ENCODE measurements at places on chromosomes 16 and 17.
A peak's percentile ranks its signal among the peaks of the same experiment; 100 is the strongest.

DNA sequence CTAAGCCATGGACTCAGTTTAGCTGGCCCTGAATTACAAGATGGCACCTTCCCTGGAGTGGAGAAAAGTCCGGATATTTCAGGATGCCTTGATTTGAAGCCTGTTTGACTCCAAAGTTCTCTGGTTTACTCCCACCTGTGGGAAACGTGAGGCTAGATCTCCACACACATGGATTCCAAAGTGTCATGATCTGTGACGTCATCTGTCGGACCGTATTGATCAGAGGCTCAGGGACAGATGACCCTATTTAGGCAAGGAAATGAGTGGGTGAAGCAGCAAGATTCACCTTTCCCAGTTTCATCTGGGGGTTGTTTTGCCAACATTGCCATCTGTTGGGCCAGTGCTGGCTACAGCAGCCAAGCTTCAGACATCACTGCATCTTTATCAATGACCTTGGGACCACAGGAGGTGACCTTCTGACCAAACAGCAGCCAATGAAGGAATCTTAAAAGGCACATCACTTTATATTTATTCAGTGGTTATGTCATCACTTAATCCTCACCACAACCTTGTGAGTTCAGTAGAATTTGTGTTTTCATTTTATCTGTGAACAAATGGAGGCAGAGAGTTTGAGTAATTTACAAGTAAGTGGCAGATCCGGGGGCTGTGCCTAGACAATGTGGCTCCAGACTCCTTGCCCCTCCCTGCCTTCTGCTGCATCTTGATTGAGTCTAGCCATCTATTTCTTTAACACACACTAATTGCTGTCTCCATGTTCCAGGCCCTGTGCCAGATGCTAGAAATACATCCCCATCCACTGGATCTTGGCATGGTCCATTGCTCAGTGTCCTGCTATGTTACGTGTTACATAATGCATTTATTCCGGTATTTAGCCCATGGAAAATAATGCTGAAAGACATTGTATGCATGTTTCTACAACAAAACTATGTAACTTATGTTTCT is 1.5 kb upstream of the CDH13 start:
- no peak for DNase-seq

- DNase-seq = no peak
Observed at GRCh38 chr16:78183437-78184237, 84.2 kb downstream of the WWOX start.

- no peak for DNase-seq
Observed at GRCh38 chr17:79902146-79902791, 63.0 kb upstream of the CBX4 start.

GRCh38 chr16:51267681-51268080 is 116.6 kb upstream of the SALL1 start:
- DNase-seq = no peak

DNA sequence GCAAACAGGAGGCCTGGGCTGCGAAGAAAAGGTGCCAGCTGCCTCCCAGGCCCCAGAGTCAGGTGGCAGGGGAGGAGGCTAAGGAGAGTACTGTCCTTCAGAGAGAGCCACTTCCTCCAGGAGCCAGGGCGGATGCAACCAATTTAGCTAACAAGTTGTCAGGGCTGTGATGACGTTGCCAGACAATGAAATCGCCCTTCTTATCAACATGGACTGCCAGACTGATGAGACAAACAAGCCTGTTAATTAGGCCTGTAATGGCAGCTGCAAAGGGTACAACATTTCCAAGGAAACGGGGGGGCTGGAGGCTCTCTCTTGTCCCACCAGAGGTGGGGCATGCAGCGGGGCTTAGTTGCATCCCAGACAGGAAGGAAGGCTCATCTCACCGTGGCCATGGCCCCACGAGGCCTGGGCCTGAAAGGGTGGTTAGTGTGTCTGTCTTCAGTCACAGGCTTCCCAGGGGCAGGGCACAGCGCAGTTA is 111.8 kb downstream of the SDK2 start:
- DNase-seq = no peak

DNA sequence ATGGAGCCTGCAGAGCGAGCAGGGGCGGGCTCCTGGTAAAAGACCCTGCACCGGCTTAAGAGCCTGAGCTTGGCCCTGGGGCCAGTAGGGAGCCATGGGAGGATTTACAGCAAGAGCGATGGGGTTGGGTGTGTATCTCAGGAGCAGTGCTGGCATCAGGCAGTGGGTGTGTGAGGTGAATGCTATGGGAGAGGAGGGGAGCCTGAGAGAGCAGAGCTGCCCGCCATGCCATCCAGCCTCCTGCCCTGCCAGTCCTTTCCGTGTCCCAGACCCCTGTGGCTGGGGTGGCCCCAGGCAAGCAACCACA is 23.3 kb downstream of the FAM83G start:
- DNase-seq = no peak

GRCh38 chr16:67055712-67056487 is 27.0 kb downstream of the CBFB start:
- peak; percentile 20 for DNase-seq

DNA sequence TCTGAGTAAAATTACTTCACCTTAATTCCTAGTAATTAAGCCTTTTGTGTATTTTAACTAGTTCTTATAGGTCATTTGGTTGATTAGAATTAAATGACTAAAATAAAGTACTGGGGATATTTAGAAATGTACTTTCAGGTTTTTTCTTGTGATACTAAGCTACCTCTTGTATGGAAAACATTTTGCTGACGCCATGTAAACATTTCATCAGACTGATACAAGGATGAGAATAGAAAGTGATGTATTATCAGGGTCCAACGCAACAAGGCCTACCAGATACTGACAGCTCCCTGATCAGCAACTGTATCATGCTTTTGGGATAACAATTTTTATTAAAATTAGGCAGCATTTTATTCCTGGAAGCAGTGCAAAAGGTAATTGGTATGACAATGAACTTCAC is 1.7 kb downstream of the SMARCE1 start:
- no peak for DNase-seq

GRCh38 chr16:81394966-81395655 is 49.5 kb upstream of the CMIP start:
- DNase-seq = no peak

DNA sequence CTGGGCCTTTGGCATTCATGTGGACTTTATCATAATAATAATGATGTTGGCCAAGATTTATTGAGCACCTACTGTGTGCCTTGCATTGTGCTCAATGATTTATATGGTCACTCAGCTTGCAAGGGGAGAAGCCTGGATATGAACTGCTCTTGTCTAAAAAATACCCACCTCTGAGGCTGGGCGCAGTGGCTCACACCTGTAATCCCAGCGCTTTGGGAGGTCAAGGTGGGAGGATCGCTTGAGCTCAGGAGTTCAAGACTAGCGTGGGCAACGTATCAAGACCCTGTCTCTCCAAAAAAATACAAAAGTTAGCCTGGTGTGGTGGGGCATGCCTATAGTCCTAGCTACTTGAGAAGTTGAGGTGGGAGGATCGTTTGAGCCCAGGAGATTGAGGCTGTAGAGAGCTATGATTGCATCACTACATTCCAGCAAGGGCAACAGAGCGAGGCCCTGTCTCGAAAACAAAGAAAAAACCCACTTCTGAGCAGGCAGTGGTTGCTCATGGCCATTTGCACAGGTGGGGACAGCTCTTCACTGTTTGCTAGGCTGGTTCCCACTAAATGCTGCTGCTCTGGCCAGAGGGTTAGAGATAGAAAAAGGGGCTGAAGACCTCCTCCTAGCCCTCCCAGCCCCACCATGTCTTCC is 4.3 kb upstream of the ADGRG1 start:
- no peak for DNase-seq

GRCh38 chr16:86835982-86836381 is 257.6 kb downstream of the FOXL1 start:
- DNase-seq = no peak

DNA sequence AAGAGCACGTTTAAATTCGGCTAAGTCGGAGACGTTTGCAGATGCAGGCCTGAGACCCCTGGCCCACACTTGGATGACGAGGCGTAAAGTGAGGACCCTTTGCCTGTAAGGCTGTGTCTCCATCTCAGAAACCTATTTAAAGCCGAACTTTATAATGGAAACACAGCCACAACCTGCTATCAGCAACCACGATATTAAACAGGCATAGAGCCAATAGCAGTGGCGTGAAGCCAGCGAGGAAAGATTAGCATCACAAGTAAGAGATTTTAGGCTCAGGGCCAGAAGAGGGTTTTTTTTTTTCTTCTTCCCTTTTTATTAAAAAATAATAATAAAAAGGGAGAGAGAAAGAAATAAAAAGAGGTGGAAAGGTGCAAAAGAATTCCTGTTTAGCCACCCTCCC is 111.3 kb upstream of the NOL11 start:
- DNase-seq = no peak

DNA sequence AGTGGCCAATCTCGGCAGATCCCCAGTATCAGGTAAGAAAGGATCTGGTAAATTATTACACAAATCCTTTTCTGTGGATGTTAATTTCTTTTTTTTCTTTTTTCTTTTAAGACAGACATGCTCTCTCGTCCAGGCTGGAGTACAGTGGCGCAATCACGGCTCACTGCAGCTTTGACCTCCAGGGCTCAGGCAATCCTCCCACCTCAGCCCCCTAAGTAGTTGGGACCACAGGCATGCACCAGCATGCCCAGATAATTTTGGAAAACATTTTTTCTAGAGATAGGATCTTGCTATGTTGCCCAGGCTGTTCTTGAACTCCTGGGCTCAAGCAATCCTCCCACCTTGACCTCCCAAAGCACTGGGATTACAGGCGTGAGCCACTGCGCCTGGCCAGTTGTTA is 54.0 kb downstream of the GAS7 start:
- no peak for DNase-seq

GRCh38 chr17:46764709-46765401 is 53.6 kb downstream of the WNT3 start:
- DNase-seq = no peak

DNA sequence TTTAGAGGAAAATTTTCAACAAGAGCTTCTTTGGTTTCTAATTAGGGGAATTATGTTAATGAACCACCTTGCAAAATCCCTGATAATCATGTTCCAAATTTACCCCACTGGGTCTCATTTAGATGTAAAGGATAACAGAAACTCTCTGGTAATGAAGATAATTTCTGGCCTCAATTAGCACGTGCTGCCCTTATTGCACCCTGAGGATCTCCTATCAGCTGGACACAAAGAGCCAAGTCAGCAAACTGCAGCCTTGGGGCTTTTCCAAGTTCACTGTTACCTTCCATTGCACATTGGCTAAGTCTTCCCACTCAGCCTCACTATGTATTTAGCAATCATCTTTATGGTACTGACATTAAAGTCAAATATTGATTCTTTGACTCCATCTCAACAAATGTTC is 78.1 kb downstream of the GP2 start:
- DNase-seq = no peak

DNA sequence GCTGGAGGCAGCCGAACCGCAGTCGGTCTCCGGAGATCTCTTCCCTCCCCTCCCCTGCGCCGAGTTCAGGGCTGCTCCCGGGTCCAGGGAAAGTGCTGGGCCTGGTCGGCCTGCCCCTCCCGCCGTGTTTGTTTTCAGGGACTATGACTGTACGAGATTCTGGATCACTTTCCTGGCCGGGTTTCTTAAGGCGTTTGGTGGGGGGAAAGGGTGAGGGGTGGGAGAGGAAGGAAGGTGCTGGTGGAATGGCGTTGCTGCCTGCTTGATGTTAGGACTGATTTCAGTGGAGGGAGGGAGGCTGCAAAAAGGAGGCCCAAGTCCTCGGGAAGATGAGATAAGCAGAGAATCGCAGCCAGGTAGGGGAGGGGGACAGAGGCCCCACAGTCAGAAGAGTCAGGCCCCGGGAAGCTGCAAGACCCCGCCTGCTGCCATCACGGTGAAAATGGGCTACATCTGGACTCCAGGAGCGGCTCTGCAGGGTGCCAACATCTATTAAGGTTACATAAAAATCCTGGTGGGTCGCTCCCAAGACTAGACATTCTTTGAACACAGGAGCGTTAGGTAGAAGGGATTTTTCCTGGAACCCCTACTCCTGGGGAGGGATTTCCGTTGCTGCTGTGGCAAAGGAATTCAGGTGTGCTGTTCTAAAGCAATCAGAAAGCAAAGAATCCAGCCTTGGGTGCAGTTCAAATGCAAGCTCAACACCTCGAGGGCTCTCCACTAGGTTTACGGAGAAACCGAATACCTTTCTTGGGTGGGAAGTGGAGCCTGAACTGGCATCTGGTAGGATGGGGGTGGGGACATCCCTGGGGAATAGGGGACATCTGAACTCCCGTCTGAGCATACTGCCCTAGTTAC is 1.2 kb downstream of the ARHGAP44 start:
- no peak for DNase-seq

- DNase-seq = no peak
Observed at GRCh38 chr17:63258785-63259184, 187.3 kb downstream of the CYB561 start.

All from stimulated activated naive CD4-positive, alpha-beta T cell treated with Interleukin-2 at 50 U/mL for 16 hours (primary cell).